Liver (tissue), 10 donors: ENCODE measurements at places on chromosomes 7 and 10. TPM values are rescaled to one million over a fixed set of nuclear protein-coding genes. Genes with fewer than 3 reads are reported as not detected.

Gene VIPR2
- 0.17 TPM for total RNA-seq

Gene NEURL1
- total RNA-seq = 3.9 TPM

Gene PITX3
- not detected for total RNA-seq

Gene ACSM6
- total RNA-seq = not detected

Gene FBXW4
- 54.1 TPM for total RNA-seq

Gene PLPP4
- 0.75 TPM for total RNA-seq

Gene CPN1
- total RNA-seq = 95.7 TPM
